BJ (cell line): ENCODE measurements at places on chromosomes 16 and 17.

GRCh38 chr17:80219763-80220053, 425 bp downstream of the SGSH start:
- no peak for DNase-seq

GRCh38 chr17:72219824-72220493, 99.1 kb downstream of the SOX9 start:
- DNase-seq = no peak

DNA sequence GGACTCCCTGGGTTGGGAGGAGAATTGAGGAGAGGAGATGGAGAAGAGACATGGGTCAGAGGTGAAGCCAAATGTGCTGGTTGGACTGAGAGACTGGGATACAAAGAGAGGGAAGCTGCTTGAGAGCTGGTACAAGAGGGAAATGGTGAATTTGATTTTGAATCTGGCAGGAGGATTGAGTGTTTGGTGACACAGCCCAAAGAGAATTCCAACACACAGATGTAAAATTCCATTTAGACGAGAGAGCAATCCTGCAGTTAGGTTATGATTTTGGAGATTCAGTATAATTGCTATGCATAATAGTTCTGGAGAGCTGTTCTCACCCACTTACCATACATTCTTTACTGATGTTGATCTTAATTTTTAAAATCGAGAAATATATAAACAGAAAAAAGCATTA, 57.7 kb downstream of the HSD17B2 start:
- DNase-seq = no peak

DNA sequence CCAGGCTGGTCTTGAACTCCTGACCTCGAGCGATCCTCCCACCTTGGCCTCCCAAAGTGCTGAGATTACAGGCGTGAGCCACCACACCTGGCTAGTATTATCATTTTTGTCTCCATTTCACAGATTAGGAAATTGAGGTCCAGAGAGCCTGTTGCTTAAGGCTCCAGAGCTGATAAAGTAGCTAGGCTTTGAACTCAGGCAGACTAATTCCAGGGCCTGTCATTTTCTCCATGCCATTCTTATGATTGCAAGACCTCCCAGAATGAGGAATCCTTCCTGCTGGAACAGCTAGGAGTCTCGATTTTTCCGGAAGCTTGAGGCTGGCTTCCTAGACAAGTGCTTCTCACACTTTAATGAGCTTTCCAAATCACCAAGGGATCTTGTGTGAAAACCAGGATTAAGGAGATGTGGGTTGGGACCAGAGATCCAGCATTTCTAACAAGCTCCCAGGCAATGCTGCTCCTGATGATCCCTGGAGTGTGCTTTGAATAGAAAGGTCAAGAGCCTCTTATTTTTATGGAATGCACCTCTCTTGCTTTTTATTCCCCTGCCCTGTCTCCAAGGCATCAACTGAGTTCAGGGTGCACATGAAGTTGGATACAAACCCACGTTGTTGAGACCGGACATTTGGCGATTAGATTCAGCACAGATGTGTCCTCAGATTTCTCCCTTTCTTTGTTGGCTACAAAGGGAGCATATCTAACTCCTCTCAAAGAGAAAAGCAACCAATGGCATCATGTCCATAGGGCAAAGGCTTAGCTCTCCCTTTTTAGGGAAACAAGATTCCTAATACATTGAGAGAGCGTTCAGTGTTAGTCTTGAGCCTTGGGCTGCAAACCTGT, 40.3 kb upstream of the FAM20A start:
- no peak for DNase-seq

DNA sequence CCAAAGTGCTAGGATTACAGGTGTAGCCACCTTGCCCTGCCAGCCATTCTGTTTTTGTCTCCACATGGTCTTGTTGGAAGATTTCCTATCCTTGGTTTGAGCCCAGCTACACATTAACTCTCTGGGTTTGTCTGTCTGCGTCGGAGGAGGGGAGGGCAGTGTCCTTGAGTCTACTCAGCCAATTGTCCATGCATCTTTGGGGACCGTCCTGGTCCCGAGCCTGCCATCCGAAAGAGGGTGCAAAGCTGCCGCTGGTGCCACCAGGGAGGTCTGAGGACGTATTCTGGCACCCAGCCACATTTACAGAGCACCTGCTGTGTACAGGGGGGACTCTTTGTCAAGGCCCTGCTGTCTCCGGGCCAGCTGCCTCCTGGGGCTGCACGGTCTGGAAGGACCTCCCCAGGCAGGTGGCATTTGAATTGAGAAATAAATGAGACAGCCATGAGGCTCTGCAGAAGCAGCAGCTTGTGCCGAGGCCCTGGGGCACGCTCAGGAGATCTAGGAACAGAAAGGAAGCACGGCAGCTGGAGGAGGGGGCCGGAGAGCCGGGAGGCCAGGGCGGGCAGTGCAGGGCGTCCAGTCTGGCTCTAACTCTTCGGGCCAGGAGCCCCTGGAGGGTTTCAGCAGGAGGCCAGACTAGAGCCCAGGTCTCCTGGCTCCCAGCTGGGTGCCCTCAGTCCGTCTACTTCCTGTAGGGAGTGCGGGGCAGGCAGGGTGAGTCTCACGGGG, 1.5 kb downstream of the CYBA start:
- DNase-seq = no peak
